ENCODE measurements at places on chromosomes 1 and 21.
A peak's percentile ranks its signal among the peaks of the same experiment; 100 is the strongest.

DNA sequence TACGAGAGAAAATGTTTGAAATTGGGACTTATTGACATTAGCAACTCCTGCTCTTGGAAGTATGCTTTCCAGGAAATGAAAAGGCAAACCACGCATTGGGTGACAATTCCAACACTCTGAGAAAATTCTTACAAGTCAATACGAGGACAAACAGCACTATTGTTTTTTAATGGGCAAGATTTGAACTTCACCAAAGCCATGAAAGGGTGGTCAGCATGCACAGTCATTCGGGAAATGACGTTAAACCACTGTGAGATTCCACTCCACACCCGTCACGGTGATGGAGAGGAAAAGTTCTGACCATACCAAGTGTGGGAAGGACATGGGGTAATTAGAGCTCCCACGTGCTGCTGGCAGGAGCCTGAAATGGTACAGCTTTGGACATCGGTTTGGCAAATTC is 12.2 kb upstream of the PRXL2B start:
- DNase-seq: no peak

- DNase-seq: no peak
Observed at GRCh38 chr1:36760081-36760480, 274.2 kb downstream of the GRIK3 start.

GRCh38 chr1:40894455-40894854 is 32.3 kb upstream of the CITED4 start:
- DNase-seq: no peak

GRCh38 chr1:6912518-6912917 is 127.3 kb downstream of the CAMTA1 start:
- no peak for DNase-seq

DNA sequence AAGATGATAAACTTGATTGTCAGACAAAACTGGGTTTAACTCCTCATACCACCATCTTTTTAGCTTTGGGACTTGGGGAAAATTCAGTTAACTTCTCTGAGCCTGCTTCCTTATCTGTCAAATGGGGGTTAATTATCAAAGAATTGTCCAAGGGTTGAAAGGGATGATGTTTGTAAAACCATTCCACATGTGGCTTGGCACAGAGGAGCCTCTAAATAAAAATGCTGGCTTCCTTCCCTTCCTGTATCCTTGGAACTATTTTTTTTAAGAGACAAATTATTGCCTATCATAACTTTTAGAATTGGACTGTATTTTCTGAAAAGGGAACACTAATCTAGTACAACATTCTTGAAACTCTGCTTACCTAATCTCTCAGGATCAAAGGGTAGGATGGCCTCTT is 143.4 kb upstream of the USP24 start:
- no peak for DNase-seq

- peak; percentile 22 for DNase-seq
Observed at GRCh38 chr1:119859647-119860046, 36.7 kb downstream of the ADAM30 start.

- no peak for DNase-seq
Observed at GRCh38 chr1:208007938-208008342, 97.0 kb upstream of the CD34 start.

DNA sequence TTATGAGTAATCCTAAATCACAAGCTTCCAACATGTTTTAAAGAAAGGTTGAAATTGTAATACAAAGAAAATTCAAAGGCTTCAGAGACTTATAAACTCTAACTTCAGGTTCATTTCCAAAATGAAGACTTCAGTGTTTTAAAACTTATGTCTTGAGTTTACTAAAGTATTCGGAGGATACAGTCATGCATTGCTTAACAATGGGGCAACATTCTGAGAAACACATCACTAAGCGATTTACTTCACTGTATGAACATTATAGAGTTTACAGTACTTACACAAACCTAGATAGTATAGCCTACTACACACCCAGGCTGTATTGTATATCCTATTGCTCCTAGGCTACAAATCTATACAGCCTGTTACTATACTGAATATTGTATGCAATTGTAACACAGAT is 38.3 kb downstream of the CEP170 start:
- DNase-seq: no peak

All from Caki2 (cell line).